WERI-Rb-1 (cell line): ENCODE measurements at places on chromosomes 6 and 20.

DNA sequence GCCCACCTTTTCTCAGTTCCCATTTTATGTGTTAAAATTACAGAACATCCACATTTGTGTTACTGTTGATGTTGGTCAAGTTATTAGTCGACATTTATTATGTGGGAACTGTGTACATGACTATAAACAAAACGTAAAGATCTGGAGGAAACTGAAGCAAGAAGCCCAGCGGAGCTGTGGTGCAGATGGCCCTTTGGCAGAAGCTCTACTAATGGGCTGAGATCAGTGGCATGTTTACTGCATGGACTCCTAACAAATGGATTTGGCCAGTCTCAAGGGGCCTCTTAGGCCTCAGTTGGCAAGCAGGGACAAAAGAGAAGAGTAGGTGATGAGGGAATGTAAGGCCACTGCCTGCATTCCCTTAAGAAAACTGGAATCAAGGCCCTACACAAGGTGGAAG, 282.1 kb upstream of the TCF21 start:
- no peak for DNase-seq

DNA sequence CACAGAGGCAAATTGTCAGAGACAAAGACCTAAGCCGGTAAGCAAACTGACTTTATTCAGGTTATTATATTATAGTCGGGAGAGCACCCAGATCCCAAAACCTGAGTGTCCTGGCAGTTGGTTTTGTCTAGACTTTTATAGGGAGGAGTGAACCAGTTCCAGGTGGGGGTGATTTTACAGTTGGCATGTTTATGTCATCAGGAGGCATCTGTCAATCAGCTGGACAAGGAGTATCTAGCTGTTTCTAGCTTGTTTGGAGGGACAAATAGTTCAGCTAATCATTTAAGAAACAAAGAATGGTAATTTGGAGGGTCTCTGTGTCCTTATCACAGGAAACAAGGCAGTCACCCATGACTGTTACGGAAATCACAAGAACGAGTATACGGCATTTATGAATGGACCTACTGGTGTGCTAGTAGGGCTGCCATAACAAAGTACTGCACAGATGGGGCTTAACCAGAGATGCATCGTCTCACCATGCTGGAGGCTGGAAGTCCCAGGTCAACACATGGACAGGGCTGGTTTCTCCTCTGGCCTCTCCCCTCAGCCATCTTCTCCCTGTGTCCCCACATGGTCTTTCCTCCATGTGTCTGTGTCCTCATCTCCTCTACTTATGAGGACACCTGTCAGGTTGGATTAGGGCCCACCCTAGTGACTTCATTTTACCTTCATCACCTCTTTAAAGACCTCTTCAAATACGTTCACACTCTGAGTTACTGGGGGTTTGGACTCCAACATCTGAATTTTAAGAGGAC, 122.7 kb downstream of the LY86 start:
- DNase-seq: peak; percentile 69

- no peak for DNase-seq
Measured at GRCh38 chr6:139747154-139747553, 372.7 kb upstream of the CITED2 start.

DNA sequence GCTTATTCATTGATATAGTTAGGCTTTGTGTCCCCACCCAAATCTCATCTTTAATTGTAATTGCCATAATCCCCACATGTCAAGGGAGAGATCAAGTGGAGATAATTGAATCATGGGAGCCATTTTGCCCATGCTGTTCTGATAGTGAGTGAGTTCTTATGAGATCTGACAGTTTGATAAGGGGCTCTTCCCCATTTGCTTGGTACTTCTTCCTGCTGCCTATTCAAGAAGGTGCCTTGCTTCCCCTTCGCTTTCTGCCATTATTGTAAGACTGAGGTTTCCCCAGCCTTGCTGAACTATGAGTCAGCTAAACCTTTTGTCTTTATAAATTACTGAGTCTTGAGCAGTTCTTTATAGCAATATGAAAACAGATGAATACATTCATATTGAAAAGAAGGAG, 45.6 kb downstream of the CENPW start:
- no peak for DNase-seq

- DNase-seq: no peak
Measured at GRCh38 chr6:139655783-139656705, 281.6 kb upstream of the CITED2 start.

DNA sequence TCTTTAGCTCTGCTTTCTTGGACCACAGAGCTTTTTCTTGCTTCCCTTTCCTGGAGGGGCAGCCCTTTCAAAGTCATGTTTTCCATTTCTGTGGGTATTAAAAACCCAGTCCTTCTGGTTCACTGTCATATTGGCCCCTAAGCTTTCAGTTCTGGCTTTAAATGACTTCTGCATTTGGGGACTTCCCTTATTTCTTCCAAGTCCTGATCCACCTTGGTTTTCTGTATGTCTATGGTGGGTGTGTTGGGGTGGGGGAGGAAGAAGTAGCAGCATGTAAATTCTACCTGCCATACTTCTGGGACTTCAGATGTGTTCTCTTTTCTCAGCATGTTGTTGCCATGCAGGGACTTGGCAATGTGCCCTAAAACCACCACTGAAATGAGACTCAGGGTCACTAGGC, 77.1 kb upstream of the EMILIN3 start:
- DNase-seq: no peak

DNA sequence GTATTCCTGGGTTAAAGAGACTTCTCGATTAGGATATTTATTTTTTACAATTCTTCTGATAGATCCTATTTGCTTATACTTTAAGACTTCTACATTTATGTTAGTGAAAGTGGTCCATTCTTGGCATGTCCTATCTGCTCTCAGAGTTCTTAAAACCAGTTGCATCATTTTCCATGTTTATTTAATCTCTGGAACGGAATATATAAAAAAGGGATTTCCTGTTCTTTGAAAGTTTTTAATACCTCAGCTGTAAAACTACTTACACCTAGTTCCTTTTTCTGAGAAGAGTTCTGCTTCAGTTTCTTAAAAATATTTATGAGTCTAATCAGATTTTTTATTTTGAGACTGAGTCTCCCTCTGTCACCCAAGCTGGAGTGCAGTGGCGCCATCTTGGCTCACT, 18.0 kb upstream of the MYL9 start:
- no peak for DNase-seq

DNA sequence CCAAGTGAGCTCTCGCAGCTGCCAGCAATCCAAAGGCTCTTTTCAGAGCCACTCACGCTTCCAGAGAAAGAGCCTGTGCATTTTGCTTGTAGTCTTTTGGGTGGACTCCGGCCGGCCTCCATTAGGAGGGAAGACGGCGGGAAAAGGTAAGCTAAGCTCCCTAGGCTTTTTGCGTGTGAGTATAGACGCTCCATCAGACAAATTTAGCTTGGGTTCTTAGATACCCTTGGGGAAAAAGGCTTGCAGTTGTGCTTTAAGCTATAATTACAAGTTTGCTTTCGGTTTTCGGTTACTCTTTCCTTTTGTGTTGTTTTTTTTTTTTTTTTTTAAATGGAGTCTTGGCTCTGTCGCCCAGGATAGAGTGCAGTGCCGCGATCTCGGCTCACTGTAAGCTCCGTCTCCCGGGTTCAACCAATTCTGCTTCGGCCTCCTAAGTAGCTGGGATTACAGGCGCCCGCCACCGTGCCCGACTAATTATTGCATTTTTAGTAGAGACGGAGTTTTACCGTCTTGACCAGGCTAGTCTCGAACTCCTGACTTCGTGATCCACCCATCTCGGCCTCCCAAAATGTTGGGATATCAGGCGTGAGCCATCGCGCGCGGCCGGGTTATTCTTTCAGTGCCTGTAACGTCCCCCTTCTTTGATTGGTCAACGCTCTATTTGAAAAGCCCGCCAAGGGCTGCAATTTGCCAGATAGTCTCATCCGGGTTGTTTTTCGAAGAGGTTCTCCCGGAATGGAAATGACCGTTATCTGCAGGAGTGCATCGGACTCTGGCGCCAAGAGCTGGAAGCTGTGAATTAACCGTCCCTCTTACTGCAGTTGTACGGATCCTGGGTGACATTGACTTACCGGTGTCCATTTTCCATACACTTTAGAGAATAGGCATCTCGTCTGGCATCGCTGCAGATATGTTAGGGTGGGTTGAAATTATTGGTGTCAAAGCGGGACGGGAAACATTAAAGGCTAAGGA, 18.1 kb downstream of the OR2B2 start:
- DNase-seq: peak; percentile 95

GRCh38 chr6:47000842-47001241, 41.3 kb downstream of the ADGRF1 start:
- no peak for DNase-seq

DNA sequence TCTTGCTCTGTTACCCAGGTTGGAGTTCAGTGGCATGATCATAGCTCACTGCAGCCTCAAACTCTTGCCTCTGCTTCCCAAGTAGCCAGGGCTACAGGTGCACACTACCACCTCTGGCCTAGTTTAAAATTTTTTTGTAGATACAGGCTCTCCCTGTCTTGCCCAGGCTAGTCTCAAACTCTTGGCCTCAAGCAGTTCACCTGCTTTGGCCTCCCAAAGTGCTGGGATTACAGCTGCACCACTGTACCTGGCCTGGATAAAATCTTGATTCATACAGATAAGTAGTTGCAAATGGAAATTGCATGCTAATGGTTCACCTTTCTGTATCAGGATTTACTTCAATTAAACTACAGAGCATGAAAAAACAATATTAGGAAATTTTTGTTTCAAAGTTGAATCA, 4.2 kb downstream of the CD2AP start:
- no peak for DNase-seq

DNA sequence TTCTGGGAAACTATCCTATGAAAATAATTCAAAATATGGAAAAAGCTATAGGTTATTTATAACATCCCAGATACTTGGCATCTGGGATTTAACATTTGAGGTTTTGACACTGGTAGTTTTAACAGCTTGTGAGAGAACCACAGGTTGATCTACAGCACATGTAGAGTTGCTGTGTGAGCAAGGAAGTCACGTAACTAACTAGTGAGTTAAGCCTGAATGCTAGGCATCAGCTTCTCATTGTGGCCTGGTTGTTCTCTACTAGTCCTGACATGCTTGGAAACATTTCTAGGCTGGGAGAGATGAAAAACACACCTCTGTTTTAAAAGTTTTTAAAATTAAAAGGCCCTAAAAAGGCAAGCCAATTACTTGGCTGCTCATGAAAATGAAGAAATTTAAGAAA, 28.2 kb downstream of the ESF1 start:
- DNase-seq: no peak

DNA sequence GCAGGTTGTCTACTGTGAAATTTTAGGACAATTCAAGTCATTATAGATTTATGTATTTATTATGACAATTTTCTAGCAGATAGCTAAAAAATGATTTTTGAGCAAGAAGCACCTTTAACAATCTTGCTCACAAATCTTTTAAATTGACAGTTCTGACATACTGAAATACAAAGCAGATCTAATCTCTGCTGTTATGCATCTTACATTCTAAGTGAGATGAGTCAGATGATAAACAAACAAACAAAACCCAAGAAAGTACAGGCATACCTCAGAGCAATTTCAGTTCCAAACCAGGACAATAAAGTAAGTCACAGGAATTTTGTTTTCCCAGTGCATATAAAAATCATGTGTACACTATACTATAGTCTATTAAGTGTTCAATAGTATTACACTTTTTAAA, 430.7 kb upstream of the PTCHD4 start:
- DNase-seq: no peak

- DNase-seq: no peak
Measured at GRCh38 chr20:33624399-33624798, 37.7 kb upstream of the C20orf144 start.

GRCh38 chr6:83974409-83975050, 59.0 kb upstream of the MRAP2 start:
- DNase-seq: no peak

DNA sequence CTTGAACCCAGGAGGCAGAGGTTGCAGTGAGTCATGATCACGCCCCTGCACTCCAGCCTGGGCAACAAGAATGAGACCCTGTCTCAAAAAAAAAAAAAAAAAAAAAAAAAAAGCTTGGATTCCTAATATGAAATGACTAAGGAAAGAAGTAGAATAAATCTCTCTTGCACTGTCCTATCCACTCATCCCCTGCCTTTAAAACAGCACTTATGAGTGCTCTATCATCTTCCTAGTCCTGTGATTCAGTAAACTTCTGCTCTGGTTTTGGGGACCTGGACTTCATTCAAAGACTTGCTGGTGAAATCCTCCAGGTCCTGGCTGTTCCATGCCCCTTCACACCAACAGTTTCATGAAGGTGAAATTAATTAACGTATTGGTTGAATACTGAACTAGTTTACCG, 29.6 kb downstream of the TNFAIP3 start:
- DNase-seq: no peak

- peak; percentile 22 for DNase-seq
Measured at GRCh38 chr6:75283907-75284631, 523 bp downstream of the TMEM30A start.

GRCh38 chr6:169935861-169936260, 184.4 kb downstream of the ERMARD start:
- no peak for DNase-seq

- DNase-seq: no peak
Measured at GRCh38 chr20:57291694-57292093, 25.3 kb upstream of the BMP7 start.

DNA sequence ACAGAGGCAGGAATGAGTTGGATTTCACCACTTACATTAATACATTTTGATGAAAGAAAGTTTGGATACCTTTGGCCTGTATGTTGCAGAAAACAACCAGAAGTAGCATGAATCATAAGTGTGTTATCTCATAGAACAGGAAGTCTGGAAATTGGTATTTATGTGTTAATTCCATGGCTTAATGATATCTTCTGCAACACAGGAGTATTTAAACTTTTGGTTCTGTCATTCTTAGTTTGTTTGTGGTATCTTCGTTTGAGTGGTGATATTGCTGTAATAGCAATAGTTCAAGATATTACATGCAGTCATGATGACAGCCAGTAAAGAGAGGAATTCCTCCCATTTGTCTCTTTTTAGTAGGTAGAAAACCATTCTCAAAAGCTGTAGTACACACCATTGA, 177.3 kb downstream of the CDKAL1 start:
- no peak for DNase-seq

- no peak for DNase-seq
Measured at GRCh38 chr6:141033101-141033500, 1099.6 kb upstream of the GJE1 start.

GRCh38 chr20:47805951-47806350, 20.7 kb upstream of the SULF2 start:
- no peak for DNase-seq

DNA sequence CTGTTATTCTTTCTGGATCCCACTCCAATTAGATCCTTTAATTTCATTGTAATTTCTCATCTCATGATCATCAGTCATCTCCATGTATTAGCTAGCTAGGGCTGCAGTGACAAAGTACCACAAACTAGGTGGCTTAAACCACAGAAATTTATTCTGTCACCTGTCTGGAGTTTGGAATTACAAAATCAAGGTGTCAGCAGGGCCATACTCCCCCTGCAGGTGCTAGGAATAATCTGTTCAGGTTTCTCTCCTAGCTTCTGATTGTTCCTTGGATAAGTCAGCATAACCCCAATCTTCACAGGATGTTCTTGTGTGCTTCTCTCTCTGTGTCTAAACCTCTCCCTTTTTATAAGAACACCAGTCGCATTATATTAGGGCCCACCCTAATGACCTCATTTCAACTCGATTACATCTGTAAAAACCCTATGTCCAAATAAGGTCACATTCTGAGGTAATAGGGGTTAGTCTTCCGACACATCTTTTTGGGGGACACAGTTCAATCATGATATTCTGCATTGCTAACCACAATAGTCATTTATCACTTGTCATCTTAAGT, 40.5 kb downstream of the BEND6 start:
- DNase-seq: no peak

GRCh38 chr6:160138839-160139419, 17.3 kb downstream of the SLC22A1 start:
- DNase-seq: no peak

GRCh38 chr6:5318617-5319272, 57.4 kb downstream of the FARS2 start:
- no peak for DNase-seq

- no peak for DNase-seq
Measured at GRCh38 chr6:159985296-159985945, 16.5 kb downstream of the IGF2R start.
